ENCODE measurements at places on chromosomes 5 and 9.

DNA sequence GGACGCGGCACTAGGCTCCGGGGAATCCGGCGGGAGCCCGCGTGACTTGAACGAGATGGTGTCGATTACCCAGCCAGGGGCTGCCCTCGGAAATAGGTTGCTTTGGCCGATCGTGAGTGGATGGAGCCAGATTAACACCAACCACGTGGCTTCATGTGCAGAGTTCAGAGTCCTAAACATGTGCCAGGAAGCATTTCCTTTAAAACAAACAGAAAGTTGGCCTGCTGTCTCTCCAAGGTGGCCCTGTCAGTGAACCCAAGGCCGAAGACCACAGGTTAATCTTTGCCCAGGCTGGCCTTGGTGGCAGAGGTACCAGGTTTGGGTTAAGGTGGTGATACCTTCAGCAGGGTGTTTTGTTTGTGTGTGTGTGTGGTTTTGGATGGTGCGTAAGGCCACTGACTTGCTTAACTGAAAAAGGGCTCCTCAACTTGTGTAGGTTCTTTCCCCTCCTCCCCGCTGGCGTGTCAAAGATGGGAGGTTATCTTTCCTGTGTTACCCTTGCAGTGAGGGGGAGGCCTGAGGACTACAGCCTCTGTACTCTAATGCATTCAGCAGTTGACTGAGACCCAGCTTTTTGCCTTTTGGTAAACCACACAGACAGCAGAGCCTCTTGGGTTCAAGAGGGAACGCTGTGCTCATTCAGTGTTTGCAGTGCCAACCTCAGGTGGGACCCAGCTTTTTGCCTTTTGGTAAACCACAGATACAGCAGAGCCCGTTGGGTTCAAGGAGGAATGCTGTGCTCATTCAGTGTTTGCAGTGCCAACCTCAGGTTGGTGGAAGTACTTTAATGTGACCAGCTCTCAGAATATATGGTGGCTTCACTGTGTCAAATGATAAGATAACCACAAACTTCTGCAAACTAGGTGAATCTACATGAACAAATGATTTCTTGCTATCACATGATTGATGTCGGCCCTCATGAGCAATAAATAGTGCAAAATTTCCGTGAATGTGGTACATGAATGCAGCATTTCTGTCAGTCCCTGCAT is 1.4 kb downstream of the IQGAP2 start:
- DNase-seq, result peak; percentile 46

DNA sequence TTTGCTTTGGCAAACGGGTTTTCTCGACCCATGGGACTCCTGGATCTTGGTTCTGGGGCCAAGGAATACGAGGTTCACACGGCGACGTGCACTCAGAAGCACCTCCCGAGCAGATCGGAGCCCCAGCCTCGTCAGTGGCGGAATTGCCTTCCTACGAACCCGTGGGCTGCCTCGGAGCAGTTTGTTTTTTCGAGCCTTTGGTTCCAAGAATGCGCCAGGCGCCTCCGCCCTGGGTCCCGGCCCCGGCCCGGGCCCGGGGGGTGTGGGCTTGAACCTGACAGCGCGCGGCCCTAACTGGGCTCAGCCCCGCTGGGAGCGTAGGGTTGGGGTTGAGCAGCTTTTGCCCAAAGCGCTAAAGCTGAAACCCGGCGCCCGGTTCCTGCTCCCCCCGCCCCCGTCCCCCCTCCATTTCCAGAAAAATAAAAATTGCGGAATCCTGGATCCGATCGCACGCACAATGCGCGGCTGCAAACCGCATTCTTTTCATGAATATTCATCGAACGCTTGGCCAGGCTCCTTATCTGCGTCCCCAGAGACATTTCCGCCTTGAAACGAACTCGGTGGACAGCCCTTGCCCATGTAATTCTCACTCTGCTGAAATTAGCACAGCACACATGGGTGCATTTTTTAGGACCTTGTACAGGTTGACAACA is 1.0 kb downstream of the BASP1 start:
- peak; percentile 61 for DNase-seq

DNA sequence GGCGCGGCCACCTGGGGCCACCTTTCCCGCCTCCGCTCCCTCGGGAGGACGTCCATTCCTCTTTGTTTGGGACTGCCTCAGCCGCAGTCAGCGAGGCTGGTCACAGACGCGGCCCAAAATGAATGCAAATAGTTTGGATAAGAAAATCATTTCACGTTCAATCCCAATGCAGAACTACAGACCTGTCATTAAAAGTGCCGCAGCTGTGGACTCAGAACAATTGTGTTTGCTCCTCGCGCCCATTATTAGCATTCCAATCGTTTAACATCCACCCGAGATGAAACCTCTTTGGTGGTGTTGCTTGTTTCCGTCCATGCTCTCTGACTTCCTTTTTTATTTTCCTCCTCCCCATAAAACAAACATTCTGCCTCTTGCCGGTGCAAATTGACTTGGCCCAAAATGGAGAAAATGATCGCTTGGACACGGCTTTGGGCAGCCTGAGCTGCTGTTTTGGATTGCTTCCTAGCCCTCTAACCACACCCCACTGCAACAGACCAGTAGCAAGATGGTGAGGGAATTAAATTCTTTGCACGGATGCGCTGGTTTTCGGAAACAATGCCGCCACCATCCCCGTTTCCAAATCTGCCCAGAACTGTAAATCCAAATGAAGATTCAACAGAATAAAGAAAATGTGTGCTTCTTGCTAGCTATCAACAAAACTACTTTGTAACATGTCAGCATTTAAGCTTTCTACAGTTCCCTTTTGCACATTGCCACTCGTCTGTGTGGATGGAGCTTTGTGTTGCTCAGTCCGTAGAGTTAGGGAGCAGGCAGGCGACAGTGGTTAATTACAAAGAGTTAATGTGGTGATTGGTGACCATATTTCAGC is 784 bp downstream of the NLN start:
- DNase-seq, result peak; percentile 62

DNA sequence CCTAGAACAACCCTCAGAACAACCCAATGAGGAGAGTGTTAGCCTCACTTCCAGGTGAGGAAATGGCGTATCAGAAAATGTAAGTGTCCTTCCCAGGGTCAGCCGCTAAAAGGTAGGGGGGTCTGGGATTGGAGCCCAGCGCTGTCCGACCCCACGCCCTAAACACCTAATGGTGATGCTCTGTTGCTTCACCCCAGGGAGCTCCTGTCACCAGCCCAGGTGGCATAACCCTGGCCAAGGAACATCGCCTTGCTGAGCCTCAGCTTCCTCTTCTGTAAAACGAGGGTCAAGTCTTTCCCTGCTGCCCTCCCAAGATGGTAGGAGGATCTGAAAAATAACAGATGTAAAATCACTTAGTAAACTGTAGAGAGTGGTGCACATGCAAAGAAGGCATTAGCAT is 132.5 kb downstream of the PAX5 start:
- DNase-seq, result no peak

- no peak for DNase-seq
Observed at GRCh38 chr9:76223749-76224340, 170.4 kb downstream of the RFK start.

- no peak for DNase-seq
Observed at GRCh38 chr5:94329115-94329514, 289.3 kb downstream of the KIAA0825 start.

Data from common myeloid progenitor, CD34-positive (primary cell).